RPMI7951 (cell line): ENCODE measurements at places on chromosomes 11 and 22. TPM values are rescaled to one million over a fixed set of nuclear protein-coding genes. Genes with fewer than 3 reads are reported as not detected.

TSPAN32 gene
- 0.72 and 2.7 TPM in 2 replicates for total RNA-seq

HSPB2 gene
- total RNA-seq, result not detected in 2 replicates

SIK3 gene
- total RNA-seq, result 6.4 and 9.3 TPM in 2 replicates

TMEM121B gene
- total RNA-seq, result not detected in 2 replicates

OR51B4 gene
- total RNA-seq, result not detected in 2 replicates

DNA sequence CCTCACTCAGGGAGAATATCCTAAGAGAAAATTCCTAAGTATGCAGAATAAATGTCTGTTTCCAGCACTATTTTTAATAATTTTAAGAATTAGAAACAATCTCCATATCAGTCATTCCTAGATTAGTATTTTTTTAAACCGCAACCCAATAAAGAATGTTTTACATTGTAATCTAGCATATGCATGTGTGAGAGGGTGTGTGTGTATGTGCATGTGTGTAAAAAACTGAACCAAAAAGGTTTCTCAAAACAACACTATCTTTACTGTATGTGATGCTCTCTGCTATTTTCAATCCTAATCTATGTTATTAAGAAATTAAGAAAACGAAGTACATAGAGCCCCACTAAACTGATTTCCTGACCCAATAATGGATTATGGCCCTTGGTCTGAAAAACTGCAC, 90.6 kb upstream of the AKIP1 start:
- DNase-seq, result no peak

DNA sequence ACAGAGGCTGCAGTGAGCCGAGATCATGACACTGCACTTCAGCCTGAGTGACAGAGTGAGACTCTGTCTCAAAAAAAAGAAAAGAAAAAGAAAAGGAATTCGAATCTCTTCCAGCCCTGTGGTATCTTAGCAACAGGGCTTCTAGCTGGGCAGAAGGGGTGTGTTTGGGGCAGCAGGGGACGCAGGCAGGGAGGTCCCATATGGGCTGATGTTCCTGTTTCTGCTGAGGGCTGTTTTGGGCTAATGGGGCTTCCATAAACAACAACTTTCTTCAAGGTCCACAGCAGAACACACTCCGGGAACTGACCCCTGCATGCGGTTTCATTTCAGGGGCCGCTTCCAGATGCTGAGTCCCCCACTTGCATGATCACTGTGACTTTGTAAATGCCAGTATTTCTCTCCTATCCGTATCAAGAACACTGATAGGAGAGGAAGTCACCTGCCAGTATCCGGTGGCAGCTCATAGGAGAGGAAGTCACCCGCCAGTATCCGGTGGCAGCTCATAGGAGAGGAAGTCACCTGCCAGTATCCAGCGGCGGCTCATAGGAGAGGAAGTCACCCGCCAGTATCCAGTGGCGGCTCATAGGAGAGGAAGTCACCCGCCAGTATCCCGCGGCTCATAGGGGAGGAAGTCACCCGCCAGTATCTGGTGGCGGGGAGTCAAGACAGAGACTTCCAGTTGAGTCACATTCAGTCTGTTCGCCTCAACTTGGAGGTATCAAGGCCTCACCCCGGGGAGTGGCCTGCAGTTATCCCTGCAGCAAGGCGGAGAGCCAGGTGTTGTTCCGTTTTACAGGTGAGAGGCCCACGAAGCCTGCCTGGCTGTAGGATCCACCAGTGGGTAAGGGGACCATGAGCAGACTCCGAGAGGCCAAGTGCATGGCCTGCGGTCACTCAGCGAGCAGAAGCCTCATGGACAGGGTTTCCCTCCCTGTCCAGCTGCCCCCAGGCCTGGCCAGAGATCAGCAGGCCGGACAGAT, 8.3 kb upstream of the FGF19 start:
- DNase-seq, result no peak

GRCh38 chr22:26265281-26265680, 96.0 kb downstream of the SEZ6L start:
- no peak for DNase-seq

GRCh38 chr11:76758311-76758710, 24.8 kb upstream of the TSKU start:
- DNase-seq, result no peak

- no peak for DNase-seq
Measured at GRCh38 chr11:86861810-86862209, 61.5 kb downstream of the PRSS23 start.
